ENCODE measurements at places on chromosomes 3 and 15. TPM values are rescaled to one million over a fixed set of nuclear protein-coding genes. Genes with fewer than 3 reads are reported as not detected.

Gene MED12L
- total RNA-seq, result 0.28 TPM

Gene PRR23A
- not detected for total RNA-seq

Gene MESP2
- total RNA-seq, result not detected

Gene FAM131A
- 33.2 TPM for total RNA-seq

Measured in sigmoid colon (tissue), 7 donors.